ENCODE measurements at places on chromosomes 7 and 10. TPM values are rescaled to one million over a fixed set of nuclear protein-coding genes. Genes with fewer than 3 reads are reported as not detected.

The LRIT1 gene
- not detected for total RNA-seq

The PLPP4 gene
- not detected for total RNA-seq

GRCh38 chr10:109205929-109206585 lies 717.3 kb downstream of the XPNPEP1 start:
- DNase-seq: no peak
- no peaks in the 10 kb centered on the region for H3K4me1 ChIP-seq

GRCh38 chr7:157397731-157398691 lies 61.2 kb downstream of the DNAJB6 start:
- peaks cover 19% of the 10 kb centered on the region for H3K4me1 ChIP-seq
- peak overlapping the region; percentile 68 for H3K27ac ChIP-seq
- H3K4me3 ChIP-seq: no peak overlapping the region

DNA sequence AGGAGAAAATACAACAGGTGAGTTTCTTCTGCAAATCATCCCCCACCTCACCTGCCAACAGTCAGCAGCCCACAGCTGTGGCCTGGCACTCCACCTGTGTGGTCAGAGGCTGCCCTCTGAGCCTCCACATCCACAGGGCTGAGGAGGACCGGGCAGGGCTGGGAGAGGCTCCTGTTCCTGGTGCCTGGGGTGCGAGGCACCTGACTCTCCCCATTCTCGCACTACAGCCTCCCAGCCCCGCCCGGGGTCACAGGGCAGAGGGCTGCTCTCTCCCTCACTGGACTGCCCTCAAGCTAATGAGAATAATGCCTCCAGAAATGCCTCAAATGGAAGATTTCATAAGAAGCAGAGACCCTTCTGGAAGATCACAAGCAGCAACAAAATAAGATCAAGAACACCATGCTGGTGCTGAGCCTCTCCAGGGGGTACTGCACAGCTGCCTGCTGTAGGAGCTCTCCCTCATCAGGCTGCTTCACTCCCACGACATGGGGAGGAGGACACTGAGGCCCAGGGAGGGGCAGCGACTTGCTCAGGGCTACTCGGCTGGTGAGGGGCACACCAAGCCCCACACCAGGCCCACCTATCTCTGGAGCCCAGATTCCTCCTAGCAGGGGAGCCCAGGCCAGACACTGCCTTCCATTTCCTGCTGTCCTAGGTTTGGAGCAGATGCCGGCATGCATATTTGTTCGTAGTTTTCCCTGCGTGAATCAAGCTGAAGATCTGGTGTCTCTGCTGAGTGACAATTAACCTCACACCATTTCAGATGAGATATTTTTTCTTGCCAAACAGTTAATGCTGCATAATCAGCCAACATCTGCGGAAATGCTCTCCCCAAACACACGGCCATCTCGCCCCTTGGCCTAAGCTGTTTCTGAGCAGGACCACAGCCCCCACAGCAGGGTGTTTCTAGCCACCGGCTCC lies 76.5 kb downstream of the FAM53B start:
- no peak overlapping the region for H3K4me3 ChIP-seq
- H3K36me3 ChIP-seq: peaks cover 2% of the 10 kb centered on the region
- DNase-seq: no peak
- H3K27me3 ChIP-seq: no peaks in the 10 kb centered on the region
- peaks cover 24% of the 10 kb centered on the region for H3K4me1 ChIP-seq

DNA sequence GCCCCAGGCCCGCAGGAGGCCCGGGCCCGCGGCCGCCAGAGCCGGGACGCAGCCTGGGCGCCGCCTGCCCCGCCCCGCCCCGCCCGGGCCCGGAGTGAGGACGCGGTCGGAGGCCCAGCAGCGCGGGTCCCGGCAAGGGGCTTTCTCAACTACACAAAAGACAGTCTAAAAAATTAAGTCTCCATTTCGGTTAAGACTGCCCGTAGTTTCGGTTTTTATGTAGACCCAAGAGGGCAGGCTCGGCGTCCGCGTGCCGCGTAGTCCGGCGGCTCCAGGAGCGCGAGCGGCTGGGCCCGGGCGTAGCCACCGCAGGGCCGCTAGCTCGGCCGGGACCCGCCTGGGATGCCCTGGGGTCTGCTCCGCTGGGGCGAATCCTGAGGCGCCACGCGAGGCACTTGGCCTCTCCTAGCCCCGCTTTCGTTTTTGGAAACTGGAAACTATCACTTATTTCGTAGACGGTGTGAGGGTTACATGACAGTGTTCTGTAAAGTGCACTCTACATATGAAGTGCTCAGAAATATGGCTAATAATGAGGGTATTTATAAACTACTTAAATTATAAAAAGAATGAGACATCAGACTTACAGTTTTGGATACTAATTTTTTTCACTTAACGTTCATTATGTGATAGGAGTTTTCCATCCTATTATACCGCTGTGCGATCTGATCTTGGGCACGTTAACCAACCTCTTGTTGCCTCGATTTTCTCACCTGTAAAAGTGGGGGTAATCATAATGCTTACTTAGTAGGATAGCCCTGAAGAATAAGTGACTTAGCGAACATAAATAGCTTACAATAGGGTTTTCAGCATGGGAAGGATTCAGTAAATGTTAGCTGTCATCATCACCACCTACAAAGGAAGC lies 573 bp downstream of the BLVRA start:
- peak overlapping the region; percentile 75 for H3K4me3 ChIP-seq
- H3K27ac ChIP-seq: peak overlapping the region; percentile 78
- H3K4me1 ChIP-seq: peaks cover 41% of the 10 kb centered on the region
- H3K27me3 ChIP-seq: peaks cover 4% of the 10 kb centered on the region
- peak; percentile 60 for DNase-seq
- peaks cover 5% of the 10 kb centered on the region for H3K36me3 ChIP-seq

The FGFR2 gene
- total RNA-seq: not detected

The NFE2L3 gene
- 10.4 TPM for total RNA-seq

The TMEM196 gene
- not detected for total RNA-seq

All from activated CD8-positive, alpha-beta T cell treated with anti-CD3 and anti-CD28 coated beads, Interleukin-2, amount 10 ng/mL, durations not matched to agents 7 days and 5 days (primary cell).